Glutamatergic neuron (in vitro differentiated cells): ENCODE measurements at places on chromosomes 1 and 21. TPM values are rescaled to one million over a fixed set of nuclear protein-coding genes. Genes with fewer than 3 reads are reported as not detected.
A peak's percentile ranks its signal among the peaks of the same experiment; 100 is the strongest.

DNA sequence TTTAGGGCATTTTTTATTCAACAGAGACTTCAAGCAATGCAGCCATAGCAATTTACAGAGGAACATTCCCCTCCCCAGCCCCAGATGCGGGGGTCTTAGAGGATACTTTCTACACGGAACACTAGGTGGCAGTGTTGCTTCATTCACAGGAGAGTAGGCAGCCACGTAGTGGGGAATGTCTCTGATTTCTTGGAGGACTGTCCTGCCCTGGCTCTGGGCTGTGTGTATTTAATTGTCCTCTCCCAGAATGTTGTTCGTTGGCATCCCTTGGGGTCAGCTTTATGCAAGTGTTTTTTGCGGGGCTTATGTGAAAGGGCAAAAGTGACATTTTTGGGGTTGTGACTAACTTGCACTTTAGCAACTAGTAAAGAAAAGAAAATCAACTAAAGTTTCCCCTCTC, 96.9 kb downstream of the PAPPA2 start:
- peak; percentile 53 for DNase-seq

The CLIC4 gene
- total RNA-seq: 121 TPM

The EPHA10 gene
- 4.8 TPM for total RNA-seq

DNA sequence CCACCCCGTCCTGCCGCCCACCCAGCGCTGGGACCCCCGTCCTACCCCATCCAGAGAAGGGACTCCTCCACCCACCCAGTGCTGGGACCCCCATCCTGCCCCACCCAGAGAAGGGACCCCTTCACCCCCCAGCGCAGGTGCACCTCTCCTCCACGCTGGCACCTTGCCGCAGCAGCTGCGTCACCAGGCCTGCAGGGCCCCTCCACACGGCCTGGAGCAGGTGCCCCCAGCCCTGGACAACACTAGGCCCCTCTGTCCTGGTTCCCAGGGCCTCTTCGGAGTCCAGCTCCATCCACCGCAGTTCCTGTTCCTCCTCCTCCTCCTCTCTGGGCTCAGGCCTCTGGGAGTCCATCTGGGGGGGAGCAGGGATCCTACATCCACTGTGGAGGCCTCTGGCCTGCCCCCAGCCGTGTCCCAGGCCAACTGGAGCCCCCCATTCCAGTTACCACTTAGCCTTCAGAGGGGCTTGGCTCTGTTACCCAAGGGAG, 378 bp downstream of the ANKRD65 start:
- no peak for DNase-seq

The ACTL8 gene
- total RNA-seq: not detected

DNA sequence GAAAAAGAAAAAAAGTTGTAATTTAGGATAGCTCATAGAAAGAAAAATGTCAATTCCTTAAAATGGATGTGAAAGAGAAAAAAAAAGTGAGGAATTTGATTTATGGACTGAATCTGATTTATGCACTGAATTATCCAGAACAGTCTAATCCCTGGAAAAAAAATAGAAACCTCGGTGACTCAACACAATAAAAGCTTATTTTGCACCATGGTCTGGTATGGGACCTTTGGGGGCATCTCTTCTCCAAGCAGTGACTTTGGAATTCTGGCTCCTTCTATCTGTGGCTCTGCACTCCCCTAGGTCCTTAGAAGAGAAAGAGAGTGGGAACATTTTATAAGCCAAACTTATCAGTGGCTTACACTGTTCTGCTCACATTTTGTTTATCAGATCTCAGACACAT, 471.7 kb upstream of the B3GALT2 start:
- no peak for DNase-seq

DNA sequence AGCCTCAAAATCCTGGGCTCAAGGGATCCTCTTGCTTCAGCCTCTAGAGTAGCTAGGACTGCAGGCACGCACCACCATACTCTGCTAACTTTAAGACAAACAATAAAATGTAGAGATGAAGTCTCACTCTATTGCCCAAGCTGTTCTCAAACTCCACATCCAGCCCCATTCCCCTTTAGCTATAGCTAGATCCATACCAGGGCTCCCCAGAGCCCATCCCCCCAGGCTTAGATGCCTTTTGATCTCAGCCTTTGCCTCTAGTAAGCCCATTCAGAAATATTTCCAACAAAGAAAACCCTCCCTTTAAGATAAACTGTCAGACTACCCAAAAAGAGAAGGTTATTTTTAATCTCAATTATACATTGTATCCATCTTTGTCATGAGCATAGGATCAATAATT, 325.4 kb downstream of the CHRM3 start:
- DNase-seq: no peak

DNA sequence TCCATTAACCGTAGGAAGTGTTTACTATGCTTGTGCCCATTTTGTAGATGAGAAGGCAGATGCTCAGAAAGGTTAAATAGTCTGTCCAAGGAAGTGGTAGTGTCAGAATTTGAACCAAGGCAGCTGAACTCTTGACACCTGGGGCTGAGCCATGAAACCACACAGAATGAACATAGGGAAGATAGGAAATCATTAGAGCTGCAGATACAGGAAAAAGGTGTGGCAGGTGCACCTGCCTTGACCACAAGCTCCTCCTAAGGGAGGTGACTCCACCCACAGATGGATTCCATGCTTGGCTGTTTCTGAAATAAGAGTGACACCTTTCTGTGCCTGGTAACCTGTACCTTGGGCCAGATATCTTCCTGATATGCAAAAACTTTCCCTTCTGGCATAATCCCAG, 69.9 kb upstream of the IGSF21 start:
- no peak for DNase-seq

GRCh38 chr1:26696119-26696653, 371 bp downstream of the ARID1A start:
- DNase-seq: no peak

- DNase-seq: no peak
These were observed 123.7 kb upstream of the COP1 start for GRCh38 chr1:176330782-176331181.

The ARHGEF16 gene
- 0.34 TPM for total RNA-seq

The SPATA46 gene
- not detected for total RNA-seq

- no peak for DNase-seq
These were observed 37.6 kb upstream of the CLIC4 start for GRCh38 chr1:24707687-24708086.

DNA sequence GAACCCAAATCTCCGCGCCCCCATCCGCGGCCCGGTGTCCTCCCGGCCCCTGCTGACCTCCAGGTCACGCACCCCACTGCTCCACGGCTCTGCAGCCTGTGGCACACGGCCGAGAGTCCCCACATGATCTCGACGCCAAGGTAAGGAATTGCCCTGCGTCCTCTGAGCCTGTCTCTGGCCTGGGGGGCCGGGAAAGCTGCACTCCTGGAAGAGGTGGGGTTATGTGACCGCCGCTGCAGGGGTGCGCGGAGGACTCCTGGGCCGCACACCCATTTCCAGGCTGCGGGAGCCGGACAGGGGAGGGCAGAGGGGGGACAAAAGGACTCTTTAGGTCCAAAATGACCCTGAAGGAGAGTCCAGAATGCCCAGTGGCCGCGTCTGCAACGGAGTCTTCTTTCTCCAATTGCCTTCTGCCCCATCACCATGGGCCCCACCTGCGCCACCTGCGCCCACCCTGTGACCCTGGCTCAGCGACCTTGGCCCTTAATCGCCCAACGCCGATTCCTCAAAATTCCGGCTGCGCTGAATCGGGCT, 997 bp upstream of the SIM2 start:
- no peak for DNase-seq

The C1orf94 gene
- not detected for total RNA-seq

The IRF6 gene
- total RNA-seq: 0.47 TPM

DNA sequence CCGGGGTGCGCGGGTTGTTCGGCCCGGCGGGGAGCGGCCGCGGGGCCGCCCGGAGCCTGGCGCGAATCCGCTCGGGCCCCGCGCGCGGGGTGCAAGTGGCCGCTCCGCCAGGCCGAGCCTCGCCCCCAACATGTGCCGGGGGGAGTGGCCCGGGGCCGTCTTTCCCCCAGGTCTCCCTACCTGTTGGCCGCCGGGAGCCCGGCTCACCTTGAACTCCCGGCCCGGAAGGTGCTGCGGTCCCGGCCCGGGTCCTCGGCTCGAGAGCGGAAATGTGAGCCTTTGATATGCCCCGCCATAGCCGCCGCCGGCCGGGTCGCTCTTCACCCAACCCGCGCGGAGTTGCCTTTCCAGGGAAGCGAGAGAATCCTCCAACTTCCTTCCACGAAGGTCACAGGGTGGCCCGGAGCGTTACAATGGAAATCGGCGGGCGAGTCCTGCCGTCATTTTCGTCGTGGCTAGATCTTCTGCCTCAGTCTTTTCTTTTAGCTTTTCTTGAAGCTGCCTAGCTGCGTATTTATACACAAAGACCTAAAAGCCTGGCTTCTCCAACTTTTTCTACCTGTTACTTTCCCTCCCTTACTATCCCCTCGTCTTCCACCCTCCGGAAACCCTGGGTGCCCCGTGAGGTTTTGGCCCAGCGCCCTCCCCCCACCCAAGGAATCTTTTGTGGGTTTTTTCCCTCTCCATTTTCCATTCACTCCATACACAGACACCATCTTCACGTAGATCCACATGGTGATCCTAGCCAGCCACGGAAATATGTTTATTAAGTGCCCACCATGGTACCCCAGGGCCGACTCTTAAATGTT, 867 bp downstream of the PTGFRN start:
- peak; percentile 49 for DNase-seq

- no peak for DNase-seq
These were observed 6.8 kb upstream of the MYCL start for GRCh38 chr1:39908534-39908933.

- no peak for DNase-seq
These were observed 7.2 kb downstream of the INTS3 start for GRCh38 chr1:153735090-153735420.

- no peak for DNase-seq
These were observed 16.3 kb downstream of the SETD4 start for GRCh38 chr21:36044056-36044455.

GRCh38 chr1:30751830-30752650, 5.5 kb downstream of the LAPTM5 start:
- no peak for DNase-seq

The C1orf216 gene
- total RNA-seq: 21.6 TPM

DNA sequence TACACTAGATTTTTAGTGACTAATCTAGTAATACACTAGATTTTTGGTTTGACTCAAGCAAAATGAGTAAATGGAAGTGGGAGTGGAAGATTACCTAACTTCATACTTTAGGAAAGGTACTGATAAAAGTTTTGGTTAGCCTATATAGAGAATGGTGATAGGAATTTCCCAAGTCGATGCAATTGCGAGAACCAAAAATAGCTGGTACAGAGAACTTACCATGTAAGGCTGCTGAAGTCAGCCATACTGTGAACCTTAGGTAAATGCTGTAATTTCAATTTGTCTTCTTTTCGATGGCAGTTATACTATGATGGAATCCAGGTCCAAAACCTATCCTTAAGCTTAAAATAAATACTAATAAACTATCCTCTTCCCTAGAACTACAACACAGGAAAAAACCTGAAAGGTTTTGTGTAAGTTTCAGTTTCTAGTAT, 4.6 kb downstream of the PNRC2 start:
- DNase-seq: no peak

GRCh38 chr1:225257081-225257480, 170.8 kb downstream of the LBR start:
- DNase-seq: no peak

The FCAMR gene
- total RNA-seq: not detected

The RRP1 gene
- total RNA-seq: 26.2 TPM

- peak; percentile 67 for DNase-seq
These were observed 82.7 kb downstream of the NOS1AP start for GRCh38 chr1:162151900-162152829.

- DNase-seq: no peak
These were observed 547 bp downstream of the FOXD2 start for GRCh38 chr1:47438165-47439016.

DNA sequence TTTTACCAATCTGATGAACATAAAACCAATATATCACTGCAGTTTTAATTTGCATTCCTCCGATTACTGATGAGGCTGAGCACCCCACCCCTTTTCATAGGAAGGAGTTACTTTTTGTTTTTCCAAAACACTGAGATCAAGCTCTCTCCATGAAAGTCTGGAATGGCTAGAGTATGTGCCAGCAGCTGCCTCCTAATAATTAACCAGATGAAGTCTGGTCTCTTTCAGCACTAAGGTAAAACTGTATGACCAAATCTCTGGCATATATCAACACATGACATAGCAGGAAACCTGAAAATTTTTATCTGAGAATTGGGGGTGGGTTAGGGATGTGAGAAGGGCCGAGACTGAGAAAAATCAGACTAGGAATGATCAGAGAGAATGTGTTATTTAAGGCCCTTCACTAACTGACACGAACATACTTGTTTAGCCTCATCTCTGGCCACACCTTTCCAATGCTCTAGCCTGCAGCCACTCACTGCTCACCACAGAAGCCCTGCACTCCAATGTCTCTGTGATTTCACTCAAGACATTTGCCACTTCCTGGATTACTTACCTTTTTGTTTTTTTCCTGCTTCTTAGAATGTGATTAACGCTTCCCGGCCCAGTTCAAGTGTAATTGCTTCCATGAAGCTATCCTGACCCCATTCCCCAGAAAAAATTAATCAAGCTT, 34.7 kb downstream of the WASF2 start:
- DNase-seq: no peak

DNA sequence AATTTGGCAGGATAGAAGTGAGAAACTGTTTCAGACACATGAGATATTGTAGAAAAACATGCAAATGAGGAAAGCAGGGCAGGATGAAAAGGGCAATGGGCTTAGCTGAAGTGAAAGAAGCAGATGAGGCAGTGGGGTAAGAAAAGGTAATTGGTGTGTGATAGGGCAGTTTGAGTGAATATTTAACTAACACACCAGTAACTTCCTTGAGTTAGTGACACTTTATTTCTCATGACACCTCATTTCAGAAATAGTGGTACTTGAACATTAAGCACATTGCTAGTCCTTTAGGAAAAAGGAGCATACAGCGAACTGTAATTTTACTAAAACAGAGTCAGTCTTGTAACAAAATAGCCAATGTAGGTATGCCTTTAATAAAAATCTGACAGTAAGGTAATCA, 415.0 kb downstream of the DPYD start:
- no peak for DNase-seq

DNA sequence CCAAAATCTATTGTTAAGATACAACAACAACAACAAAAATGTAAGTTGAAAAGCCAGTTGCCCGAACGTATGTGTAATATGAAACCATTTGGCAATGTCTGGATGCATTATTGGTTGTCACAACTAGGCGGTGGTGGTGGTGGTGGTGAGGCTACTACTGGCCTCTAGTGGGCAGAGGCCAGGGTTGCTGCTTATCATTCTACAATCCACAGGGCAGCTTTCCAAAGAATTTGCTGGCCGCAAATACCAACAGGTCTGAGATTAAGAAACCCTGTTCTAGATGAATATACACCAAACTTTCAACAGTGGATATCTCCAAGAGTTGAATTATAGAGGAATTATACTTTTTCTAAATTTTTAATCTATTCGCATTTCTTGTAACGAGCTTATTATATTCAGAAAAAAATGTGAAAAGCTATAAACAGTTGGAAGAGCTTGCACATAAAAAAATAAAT, 26.8 kb upstream of the ZNF697 start:
- DNase-seq: peak; percentile 41

- no peak for DNase-seq
These were observed 10.3 kb downstream of the SIM2 start for GRCh38 chr21:36709030-36709867.
